Cerebellar nuclear complex (tissue), 1 donor: ENCODE measurements at places on chromosomes 4 and X.

DNA sequence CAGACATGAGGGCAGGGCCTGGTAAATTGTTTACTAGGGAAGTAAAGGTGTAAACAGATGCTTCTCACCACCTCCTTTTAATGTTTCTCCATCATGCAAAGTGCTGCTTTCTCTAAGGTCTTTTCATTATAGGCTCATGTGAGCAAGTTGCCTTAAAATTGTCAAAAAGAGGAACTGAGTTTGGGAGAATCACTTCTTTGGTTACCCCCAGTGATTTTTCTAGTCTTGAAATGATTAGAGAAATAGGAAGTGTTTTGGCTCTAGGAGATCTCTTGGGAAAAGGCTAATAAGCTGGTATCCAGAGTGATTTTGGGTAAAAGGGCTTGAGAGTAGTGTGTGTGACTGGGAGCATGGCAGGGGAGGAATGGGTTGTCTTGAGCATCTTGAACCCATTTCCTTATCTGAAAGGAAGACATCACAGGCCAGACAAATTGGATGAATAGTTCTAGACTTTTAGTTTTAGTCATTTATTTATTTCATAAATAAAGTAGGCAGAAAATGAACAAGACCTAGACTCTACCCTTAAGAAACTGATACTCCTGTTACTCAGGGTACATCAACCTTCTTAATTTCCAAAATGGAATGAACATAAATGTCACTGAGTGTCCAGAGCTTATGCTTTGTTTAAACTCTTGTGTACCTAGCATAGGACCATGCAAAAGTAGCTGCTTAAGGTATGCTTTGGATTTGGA, 14.2 kb downstream of the GRPR start:
- no peak for DNase-seq

GRCh38 chr4:151921811-151922210, 161.0 kb upstream of the GATB start:
- DNase-seq = no peak

- no peak for DNase-seq
These were observed 41.6 kb downstream of the TIGD2 start for GRCh38 chr4:89152972-89153371.

DNA sequence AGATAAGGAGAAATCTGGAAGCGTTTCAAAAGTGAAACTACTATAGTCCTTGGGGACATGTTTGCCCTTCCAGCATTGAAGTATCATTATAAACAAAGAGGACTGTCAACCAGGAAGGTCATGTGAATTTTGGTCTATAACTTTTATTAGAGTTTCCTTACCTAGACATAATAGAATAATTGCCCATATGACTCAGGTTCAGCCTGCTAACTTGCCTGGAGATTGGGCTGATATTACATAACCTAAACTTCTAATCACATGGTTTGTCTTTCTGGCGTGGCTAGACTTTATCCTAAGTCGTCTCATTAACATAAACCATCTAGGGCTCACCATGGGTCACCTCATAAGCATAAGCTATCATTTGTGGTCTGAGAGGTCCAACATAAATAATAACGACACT, 775.9 kb downstream of the CENPC start:
- no peak for DNase-seq

DNA sequence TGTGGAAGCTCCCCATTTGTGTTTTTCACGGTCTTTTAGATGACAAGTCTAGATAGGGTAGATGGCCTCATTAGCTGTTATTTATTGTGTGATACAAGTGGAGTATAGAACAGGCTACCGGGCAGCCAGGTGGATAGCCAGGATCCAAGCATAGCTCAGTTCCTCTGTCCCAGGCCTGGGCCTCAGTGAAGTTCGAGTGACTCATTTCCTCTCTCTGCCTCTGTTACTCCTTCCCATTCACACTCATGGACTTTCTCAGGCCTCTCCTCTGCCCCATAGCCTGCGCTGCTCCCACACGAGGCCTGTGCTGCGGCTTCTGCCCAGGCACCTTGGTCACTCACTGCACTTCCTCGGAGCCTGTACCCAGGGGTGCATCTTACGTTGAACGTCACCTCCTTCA, 54.5 kb downstream of the TENM3 start:
- no peak for DNase-seq

GRCh38 chr4:14695095-14695845, 307.0 kb upstream of the CPEB2 start:
- DNase-seq = no peak
